EH (cell line): ENCODE measurements at places on chromosomes 5 and 9.

DNA sequence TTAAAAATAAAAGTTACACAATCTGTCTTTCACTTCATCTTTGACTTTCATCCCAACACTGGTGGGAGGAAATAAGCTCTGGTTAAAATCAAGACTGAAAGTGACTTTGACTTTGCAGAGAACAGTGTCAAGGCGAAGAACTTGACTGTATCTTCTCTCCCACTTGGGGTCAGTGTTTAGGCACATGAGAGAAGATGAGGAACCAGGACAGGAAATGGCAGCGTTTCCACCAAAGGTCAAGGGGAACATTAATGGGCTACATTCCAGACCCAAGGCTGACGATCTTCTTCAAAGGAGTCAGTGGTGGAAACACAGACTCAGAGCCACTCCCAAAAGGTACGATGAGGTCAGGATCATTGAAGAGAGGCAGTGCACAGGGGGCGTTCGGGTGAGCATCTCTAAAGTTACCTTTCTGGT lies 409.5 kb downstream of the ARHGEF28 start:
- DNase-seq = peak; percentile 77

GRCh38 chr5:126438267-126438666 lies 15.1 kb downstream of the GRAMD2B start:
- DNase-seq = no peak

DNA sequence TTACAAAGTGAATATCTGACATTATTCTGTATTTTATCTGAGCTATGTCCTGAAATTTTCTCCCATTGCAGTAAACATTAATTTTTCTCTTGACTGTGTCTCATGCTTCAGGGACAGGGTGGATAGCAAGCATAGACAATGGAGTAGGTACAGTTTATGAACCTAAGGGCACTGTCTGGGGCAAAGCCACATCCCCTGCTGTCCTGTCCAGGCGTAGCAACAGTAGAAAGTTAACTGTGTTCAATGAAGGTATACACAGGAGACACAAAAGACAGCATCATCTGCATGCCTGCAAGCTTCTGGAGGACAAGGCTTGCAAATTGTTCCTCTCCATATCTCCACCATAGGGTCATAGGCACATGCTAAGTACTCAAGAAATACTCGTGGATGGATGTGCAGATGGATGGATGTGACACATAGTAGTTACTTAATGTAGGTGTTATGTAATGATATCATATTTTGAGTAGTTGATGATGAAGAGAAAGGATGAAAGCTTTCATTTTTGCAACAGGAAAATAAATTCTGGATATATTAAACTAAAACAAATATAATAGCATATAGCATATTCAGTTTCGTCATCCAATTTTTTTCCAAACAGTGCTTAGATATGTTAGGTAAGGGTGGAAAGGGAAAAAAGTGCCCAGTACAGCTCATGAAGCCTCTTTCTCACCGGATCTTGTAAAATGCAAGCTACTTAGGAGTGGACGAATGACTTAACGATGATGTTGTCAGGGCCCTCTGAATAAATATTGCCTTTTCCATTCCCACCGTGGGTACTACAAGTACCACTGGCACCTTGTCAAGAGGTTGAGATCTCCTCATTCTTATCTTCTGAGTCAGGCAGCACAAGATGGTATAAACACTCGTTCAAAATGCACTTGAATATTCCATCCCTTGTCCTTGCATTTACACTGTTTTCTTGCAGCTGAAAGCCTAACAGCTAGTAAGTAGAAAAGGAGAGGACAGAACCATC lies 19.9 kb upstream of the ZSWIM6 start:
- DNase-seq = peak; percentile 88

DNA sequence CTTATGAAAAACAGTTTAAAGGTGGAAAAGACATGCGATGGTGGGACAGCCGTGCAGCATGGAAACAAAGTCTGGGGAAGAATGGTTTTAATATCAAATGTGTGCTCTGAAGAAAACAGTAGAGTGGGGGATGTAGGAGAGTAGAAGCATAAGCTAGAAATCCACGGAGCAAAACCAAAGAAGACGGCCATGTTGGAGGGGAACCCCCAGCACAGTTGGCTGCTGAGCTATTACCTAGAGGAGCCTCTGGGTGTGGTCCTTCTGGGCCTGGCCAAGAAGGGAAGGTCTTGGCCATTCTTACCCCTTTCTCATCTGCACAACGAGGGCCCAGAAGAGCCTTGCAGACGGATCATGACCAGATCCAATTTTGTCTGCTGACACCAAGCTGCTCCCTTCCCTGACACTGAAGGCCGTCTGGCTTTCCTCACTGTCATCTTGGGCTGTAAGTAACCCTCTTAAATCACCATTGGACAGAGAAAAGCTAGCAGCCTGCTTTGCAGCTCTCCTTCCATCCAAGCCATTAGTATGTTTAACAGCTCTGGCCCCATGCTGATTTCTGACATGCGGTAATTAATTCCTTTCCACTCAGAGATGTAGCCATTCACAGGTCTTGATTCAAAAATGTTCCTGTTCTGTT lies 189.5 kb downstream of the SEC61B start:
- no peak for DNase-seq

DNA sequence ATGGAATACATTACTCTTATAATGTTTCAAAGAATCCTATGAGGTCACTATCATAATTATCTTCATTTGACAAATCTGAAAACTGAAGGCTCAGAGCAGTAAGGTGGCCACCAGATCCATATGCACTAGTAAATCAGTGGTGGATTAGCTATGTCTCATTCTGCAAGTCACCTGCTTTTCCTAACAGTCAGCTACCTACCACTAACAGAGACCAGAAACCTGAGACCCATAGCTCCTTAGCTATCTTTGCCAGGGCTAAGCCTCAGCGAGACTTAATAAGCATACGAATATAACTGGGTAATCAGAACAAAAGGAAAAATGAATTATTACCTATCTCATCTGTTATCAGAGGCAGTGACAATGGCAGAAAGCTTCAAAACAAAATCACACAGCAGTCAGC lies 118.7 kb downstream of the AUH start:
- no peak for DNase-seq

DNA sequence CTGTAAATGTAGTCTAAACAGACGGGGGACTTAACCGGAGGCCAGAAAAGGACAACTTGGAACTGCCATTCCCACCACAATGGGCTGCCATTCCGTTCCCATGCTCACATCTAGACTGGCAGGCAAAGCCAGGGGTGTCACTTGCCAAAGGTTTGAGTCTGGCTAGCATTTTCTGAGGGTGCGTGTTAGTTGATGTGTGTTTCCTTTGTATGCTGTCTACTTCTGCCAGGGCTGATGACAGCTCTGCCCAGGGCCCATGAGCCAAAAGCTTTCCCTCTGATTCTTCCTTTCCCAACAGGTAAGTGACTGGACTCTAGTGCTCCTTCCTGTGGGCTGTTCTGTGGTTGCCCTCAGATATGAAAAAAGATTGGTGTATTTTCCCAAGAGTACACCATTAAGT lies 68.0 kb downstream of the ZNF608 start:
- DNase-seq = no peak

DNA sequence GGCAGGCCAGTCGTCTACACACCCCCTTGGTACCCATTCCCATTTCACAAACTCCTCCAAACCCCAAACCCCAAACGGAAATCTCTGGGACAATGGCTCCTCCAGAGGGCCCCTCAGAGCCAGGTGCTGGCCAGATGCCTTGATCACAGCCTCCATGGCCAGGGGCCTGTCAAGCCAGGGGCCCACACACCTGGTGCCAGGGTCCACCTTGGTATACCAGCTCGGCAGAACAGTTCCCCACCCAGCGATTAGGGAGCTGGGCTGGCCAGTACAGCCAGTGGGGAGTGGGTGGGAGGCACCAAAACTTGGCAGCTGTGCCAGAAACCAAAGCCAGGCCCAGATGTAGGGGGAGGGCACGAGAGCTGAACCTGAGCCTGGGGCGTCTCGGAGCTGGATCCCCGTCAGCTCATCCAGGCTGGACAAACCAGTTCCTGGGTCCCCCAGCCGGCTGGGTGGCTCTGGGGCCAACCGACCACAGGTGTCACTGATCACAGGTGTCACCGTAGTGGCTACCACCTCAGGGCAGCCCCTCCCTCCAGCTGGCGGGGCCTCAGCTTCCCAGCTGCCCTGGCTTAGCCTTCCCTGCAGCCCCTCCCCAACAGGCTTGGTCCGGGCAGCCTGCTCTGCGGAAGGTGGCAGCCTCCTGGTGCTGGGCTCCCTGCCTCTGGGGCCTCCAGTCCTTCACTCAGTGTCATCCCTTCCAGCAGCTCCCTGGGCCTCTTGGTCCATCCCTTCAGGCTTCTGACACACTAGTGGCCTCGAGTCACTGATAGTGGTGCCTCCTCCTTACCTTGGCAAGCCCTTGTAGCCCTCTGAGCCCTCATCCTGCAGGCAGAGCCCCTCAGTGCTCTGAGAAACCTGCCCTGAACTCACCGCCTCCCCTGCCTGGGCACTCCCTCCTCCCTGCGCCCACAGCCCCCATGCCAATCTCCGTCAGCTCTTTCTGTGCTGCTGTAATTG lies 6.6 kb upstream of the RMND5B start:
- no peak for DNase-seq

DNA sequence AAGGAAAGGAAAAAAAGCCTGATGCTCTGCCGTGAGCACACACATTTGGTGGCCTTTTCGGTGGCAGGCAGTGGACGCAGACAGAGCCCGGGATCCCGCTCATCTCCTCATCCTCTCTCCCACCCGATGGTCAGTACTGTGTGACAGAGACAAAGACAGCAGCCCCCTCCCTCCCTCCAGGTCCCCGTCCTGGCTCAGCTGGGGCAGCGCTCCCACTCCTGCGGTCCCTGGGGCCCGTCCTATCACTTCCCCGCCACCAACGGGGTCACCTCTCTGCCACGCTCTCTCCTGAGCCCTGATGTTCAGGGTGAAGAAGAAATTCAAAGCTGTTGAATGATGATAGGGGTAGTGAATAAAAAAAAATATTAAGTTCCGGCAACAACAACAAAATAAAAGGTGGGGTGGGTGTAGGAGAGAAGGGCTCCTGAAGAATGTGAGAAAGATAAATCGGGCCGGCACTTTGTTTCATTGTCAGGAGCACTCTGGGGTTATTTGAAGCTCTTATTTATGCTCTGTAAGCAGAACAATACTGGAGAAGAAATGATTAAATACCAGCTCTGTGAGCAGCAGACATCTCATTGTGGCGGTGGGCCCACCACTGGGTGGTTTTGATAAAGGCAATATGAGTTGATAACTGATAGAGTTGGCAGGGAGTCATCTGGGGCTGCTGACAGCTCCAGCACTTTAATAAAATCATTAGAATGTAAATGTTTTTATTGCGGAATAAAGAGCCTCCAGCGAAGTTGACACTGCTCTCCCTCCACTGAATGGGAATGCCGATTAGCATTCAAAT lies 417.7 kb downstream of the IRX1 start:
- DNase-seq = no peak

DNA sequence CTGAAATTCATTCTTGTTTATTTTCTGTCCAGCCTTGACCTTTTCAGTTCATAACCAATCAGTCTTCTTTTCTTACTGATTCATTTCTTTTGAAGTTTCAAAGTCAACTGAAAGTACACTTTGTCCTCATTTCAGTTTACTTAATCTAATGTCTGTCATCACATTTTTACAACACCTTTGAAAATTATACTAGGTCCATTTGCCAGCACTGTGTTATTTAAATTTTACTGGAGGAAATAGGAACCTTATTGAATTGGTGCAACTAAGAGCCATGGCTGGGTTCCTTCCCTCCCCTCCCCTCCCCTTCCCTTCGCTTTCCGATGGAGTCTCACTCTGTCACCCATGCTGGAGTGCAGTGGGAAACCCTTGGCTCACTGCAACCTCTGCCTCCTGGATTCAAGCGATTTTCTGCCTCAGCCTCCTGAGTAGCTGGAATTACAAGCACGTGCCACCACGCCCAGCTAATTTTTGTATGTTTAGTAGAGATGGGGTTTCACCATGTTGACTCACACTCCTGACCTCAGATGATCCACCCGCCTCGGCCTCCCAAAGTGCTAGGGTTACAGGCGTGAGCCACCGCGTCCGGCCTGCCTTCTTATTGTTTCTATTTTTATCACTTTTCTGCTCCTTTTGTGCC lies 6.3 kb downstream of the RMI1 start:
- peak; percentile 61 for DNase-seq

DNA sequence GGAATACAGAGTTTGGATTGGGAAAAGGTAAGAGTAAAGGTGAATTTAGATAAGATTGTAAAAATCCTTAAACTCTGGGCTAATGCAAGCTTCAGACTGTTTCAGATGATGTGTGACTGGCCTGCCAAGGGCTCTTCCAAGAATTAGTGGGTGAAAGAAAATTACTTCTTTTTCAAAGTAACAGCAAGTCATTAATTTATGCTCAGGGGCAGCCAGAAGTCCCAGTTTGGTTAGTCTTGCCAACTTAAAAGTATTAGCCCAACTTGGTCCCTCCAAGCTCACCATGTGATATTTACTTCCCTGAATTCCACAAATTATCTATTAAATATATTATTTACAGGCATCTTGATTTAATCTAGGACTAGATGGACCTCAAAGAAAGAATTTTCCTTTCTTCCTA lies 947.8 kb downstream of the NR2F1-AS1 start:
- no peak for DNase-seq

- peak; percentile 40 for DNase-seq
Observed at GRCh38 chr5:14331386-14331781, 188.2 kb downstream of the TRIO start.

DNA sequence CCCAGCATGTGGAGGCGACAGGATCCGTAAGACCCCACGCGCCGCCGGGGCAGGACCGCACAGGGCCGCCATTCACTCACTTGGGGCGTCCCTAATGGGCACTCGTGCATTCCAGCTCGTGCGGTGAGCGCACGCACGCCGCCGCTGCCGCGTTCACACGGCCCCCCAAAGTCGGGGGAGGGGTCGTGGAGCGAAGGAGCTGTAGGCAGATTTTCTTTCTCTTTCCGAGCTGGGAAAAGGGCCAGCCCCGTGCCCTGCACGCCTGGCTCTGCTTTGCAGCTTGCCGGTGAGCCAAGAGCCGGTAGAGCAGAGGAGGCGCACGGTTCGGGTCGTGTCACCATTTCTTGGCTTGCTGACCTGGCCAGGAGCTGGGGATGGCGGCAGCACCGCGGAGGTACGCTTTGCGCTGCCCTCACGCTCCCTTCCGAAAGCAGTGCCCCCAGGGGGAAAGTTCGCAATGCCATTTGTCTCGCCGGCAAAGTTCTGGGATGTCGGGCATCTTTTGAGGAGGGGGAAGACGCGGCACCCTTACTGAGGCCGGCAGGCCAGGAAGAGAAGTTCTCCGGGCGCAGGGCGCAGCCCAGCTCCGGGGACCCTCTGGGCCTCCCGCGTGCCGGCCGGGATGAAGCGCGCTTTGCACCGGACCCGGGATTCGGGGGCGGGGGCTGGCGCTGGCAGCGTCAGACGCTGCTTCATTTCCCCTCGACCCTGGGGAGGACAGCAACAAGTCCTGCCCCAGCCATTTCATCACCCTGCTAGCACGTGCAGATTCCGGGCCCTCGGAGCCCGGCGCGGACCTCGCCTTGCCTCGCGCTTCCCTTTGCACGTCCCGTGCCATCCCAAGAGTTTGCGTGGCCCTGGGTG lies 898 bp downstream of the STC2 start:
- DNase-seq = peak; percentile 67

DNA sequence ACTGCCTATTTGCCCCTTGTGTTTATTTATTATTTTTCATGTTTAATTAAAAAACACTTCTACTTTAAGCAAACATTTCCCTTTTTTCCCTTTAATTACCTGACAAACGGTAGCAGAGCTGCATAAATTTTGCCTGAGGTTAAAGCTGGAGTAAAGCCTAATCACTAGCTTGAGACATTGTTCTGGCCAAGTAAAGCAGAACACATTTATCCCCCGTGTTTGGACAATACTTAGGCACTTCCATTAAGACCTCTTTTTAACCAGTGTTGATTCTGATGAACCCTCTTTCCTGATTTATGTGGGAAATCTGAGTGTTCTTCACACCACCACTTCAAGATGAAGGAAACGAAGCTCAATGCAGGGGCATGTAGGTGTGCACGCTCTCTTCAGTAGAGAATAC lies 54.5 kb downstream of the BNC2 start:
- no peak for DNase-seq
